SK-MEL-5 (cell line): ENCODE measurements at places on chromosomes 3 and 15. TPM values are rescaled to one million over a fixed set of nuclear protein-coding genes. Genes with fewer than 3 reads are reported as not detected.

- DNase-seq, result no peak
Observed at GRCh38 chr15:45425135-45425534, 46.8 kb upstream of the GATM start.

DNA sequence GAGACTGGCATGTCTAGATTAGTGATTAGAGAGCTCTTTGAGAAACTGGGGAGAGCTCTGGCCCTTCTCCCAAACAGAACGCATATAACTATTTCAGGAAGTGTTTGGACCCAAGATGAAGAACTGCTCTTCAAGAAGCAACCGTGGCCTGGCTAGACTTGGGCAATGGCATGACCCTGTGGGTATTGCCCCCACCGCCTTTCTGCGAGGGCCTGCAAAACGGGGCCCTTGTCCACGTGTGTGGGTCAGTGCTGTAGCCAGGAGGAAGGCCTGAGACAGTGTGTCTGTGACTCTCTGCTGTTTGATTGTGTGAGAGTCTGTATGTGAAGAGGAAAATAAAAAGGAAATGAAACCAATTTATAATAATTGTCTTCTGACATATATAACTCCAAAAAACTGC, 42.5 kb downstream of the EEFSEC start:
- DNase-seq, result no peak

GRCh38 chr3:81352867-81353266, 408.6 kb downstream of the GBE1 start:
- DNase-seq, result peak; percentile 80

The FAIM gene
- total RNA-seq, result 9.0 and 11.8 TPM in 2 replicates

- no peak for DNase-seq
Observed at GRCh38 chr3:102036017-102036416, 186.7 kb downstream of the NFKBIZ start.

The CILP gene
- 0.13 TPM in 1 of 2 replicates, not detected in the other for total RNA-seq
